Breast epithelium (tissue), 4 donors: ENCODE measurements at places on chromosomes 1 and 21. TPM values are rescaled to one million over a fixed set of nuclear protein-coding genes. Genes with fewer than 3 reads are reported as not detected.

- peak; percentile 68 for DNase-seq
Measured at GRCh38 chr1:229514578-229515275, 6.6 kb upstream of the NUP133 start.

DNA sequence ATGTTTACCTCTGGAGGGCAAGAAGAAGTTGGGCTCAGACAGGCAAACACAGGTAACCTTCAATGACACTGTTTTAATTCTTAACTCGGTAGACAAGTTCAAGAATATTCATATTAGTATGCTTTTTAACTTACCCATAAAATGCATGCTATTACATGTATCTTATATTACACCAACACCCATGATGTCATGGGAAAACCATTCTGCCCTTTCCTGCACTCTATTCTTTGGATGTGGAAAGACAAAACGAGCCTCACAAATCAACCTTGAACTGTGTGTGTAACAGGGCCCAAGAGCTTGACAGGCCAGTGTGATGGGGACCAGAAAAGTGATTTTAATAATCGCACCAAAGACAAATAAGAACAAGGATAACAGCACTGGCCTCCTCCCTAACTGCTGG lies 22.6 kb upstream of the RAP1GAP start:
- no peak for DNase-seq

The SELENON gene
- 16.6 TPM for total RNA-seq

The CAMK1G gene
- 0.16 TPM for total RNA-seq

The EIF2D gene
- total RNA-seq, result 68.6 TPM

The LHX4 gene
- not detected for total RNA-seq

- DNase-seq, result no peak
Measured at GRCh38 chr1:8663090-8663802, 154.2 kb downstream of the RERE start.

DNA sequence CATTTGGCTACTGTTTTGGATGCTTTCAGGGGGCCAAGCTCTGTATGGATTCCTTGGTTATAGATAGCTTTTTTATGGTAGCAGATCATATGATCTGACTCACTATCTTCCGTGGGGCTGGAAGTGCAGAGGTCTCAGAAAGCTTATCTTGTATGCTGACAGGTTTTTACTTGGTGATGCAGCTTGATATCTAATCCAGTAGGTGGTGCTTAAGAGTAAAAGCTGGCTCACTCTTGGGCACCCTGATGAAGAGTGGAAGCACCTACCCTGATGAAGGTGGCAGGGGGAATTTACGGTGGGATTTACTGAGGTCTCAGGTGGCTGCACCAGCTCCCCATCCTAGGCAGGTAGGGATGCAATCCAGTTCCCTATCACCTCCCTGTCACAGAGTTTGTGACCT lies 151.2 kb downstream of the PTBP2 start:
- DNase-seq, result no peak

The NFASC gene
- 1.6 TPM for total RNA-seq

DNA sequence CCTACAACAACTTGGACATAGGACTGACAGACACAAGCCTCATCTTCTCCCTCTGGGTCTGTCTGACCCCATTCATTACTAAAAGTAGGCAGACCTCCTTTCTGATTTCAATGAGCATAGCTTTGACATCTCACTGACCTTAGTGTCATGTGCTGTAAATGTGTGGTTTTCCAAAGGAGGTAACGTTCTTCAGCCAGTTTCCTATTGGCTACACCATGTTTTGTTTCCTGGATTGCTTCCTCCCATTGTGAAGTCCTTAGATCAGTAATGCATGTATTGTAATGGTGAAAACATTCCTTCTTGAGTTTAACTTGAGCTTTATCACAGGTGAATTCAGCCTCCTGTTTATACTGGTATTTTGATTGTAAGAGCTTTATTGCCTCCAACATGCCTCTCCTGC lies 20.6 kb downstream of the STXBP3 start:
- DNase-seq, result no peak

- no peak for DNase-seq
Measured at GRCh38 chr1:188027613-188028012, 1198.9 kb downstream of the PLA2G4A start.

DNA sequence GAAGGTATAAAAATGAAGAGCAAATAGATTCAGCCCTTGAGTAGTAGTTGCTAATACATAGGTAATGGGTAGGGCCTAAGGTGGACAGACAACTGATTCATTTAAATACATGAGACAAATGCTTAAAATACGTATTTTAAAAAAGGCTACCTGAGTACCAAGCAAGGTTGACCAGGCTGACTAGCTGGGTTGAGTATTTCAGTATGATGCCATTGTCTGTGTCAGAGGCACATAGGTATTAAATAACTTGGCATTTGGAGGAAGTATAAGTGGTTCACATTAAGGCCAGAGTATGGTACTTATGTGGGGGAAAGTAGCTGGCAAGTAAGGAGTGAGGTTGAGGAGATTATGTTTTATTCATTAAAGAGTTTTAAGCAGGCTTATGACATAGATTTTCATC lies 19.4 kb downstream of the NEK7 start:
- no peak for DNase-seq

- DNase-seq, result no peak
Measured at GRCh38 chr1:5580926-5581325, 411.3 kb downstream of the NPHP4 start.

GRCh38 chr1:83029916-83030315 lies 969.0 kb downstream of the TTLL7 start:
- no peak for DNase-seq

DNA sequence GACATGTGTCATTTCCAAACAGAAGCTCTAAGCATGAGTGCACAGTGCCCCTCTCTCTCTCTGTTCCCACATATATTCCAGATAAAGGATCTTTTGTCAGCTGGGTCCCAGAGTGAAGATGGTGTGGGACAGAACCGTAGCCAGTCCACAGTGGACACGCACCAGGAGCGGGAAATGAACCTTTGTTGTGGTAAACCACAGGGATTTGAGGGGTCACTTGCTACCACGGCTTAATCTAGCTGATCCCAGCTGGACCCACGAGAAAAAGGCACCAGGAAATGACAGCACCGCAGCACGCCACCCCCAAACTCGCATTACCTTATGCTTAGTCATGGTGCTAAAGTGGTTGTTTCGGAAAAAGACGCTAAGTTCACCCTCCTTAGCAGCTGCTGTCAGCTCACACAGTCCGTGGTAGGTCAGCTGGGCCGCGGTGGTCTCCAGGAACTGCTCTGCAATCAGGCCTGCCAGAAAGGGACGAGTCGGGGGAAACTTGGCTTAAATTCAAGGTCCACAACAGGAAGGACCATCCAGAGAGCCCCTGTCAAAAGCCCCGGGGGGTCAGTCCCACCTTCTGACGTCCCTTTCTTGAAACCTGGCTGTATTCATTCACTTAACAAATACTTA lies 7.5 kb downstream of the MINDY1 start:
- no peak for DNase-seq

GRCh38 chr1:156794506-156795373 lies 21.9 kb downstream of the SH2D2A start:
- no peak for DNase-seq

- DNase-seq, result peak; percentile 80
Measured at GRCh38 chr1:61337981-61338848, 255.9 kb downstream of the NFIA start.

DNA sequence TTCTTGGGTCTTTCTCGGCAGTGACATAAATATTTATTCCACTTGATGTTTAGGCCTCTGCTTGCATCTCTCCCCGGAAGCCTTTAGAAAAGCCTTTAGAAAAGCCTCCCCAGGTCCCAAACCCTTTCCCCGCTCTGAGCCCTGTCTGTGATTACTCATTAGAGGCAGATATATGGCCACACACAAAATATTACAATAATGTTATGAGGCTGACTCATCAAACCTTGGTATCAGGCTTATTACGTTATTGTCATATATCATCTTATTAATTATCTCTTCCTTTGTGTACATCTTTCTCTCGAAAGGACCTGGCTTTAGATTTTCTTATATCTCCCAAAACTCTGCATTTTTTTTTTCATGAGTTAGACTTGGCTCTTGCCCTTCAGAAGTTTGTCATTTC lies 69.5 kb downstream of the FGGY start:
- DNase-seq, result no peak

The PTPN14 gene
- total RNA-seq, result 49.5 TPM

DNA sequence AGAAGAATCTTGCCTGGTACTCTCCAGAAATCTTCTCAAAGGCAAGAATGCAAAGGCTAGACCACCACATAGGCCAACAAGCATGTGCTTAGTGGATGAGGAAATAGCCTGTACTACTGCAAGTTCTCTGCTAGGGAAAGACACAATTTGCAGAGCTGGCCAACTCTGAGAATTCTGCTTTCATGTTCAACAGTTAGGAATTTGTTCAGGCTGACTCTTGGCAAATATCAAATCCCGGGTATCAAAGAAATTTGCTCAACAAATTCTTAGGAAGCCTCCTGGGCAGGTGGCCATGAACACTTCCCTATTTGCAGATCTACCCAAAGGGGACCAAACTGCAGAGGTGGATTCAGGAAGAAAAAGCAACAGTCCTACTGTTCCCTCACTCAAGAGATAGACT lies 15.0 kb upstream of the H3-3A start:
- no peak for DNase-seq

DNA sequence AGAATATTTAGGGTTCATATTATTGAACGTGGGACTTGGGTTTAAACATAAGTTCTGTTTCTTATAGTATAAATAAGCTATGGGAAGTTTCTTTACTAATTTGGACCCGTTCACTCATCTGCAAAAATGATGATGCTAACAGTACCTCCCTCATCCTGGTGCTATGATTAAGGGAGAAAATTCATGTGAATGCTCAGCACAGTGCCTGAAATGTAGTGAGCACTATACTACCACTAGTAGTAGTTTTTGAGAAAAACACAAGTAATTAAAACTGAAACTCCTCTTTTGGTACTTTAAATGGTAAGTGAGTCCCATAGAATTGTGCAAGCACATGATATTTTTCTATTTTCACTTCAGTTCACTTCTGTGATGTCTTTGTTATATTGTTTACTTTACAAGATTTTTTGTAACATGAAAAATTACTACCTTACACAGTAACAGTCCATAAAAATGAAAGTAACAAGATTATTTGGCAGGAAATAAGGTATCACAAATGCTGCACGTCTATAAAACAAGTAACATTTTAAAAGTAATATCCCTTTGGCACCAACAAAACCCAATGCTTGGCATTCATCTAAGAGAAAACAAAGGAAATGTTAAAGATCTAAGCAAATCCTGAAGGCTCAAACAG lies 11.3 kb upstream of the PTPRC start:
- DNase-seq, result no peak

The FAM72C gene
- not detected for total RNA-seq

GRCh38 chr1:114510274-114511031 lies 550 bp downstream of the TRIM33 start:
- DNase-seq, result peak; percentile 23

DNA sequence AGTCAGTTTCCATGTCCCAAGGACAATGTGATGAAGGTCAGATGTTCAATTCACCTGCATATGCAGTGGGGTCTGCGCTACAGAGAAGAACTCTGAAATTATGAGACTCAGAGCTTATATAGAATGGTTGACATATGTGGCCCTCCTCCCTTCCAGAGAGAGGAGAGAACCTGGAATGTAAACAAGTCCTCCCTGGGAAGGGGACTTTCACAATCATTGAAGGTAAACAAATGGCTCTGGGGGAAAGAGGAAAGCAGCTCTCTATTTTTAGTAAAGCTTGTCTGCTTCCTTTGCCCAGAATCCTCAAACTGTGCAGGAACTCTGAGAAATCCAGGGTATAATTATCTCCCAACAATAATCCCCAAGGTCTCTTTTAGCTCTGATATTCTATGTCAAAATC lies 9.8 kb downstream of the OVGP1 start:
- no peak for DNase-seq

The SLC37A1 gene
- 18.4 TPM for total RNA-seq

The CDK18 gene
- 1.4 TPM for total RNA-seq

DNA sequence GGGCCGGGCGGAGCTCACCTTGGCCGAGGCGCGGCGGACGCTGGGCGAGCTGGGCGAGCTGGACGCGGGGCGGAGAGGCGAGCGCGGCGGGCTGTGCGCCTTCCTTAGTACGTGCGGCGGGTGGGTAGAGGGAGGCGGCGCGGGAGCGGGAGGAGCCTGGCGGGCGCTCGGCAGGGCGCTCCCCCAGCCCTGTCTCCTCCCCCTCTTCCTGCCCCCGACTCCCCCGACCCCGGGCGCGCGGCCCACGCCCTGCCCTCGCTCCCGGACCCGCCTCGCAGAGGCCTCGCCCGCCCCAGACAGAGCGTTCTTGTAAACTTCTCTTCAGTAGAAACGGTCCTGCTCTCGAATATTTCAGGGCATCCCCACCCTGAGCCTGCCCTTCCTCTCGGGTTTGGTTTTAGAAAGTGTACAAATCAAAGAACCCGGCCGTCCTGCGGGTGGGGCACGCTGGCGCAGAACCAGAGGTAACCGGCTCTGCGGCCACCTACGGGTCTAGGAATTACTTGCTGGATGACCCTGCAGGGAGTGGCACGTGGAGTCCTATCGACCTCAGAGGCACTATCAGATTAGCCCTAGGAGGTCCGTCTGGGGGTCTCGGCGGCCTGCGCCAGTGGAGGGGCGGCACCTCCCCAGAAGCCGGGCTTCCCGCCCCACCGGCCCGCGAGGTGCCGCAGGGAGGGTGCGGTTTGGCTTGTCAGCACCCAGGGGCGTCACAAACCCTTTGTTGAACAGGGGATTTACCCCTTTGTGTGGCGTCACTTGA lies at the start of gene S100A10:
Gene S100A10, minus strand, starts transcription at position 126 of the 763 bp plus-strand sequence. CDS start 7,629 bp downstream, outside the sequence.
- peak; percentile 77 for DNase-seq

GRCh38 chr1:244150071-244150470 lies 99.0 kb downstream of the ZBTB18 start:
- DNase-seq, result no peak

The TLCD4 gene
- total RNA-seq, result 6.9 TPM

DNA sequence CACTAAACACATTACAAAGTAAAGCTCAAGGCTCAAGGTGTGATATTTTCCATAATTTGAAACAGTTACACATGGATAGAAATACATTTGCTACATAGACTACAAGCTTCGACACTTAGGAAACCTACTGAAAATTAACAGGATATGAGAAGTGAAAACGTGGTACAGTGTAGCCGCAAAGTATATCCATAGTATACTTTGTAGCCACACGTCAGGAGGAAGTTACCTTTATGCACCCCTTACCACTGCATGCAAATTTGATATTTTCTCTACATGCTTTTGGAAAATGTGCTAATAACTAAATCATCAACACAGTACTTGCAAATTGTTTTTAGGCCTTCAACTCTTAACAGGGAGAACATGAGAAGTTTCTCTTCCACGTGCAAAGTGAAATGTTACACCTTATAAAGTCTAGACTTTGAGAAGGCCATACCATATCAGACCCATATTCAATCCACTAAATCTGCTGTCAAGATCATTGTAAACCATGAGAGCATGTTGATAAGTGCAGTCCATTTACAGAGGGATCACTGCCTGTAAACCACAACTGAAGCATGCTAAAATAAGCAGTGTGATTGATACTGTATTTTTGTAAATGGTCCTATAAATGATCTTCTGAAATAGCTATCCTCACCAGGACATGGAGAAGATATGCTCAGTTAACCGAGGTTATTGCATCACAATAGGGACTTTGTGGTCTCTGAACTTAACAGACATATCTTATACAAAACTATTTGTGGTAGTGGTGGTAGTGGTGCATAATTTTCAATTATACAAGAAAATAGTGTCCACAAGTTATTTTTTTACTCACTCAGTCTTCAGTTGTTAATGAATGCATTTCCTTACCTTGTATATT lies 64.7 kb downstream of the VAV3 start:
- DNase-seq, result no peak
